ENCODE measurements at places on chromosomes 7 and 10. TPM values are rescaled to one million over a fixed set of nuclear protein-coding genes. Genes with fewer than 3 reads are reported as not detected.

The PRLHR gene
- not detected for total RNA-seq

The SFRP4 gene
- total RNA-seq: 5.9 TPM

The OR2A12 gene
- total RNA-seq: not detected

The PKD2L1 gene
- 0.13 TPM for total RNA-seq

The GJD4 gene
- 13.9 TPM for total RNA-seq

The CDK1 gene
- total RNA-seq: 5.1 TPM

The NYAP1 gene
- total RNA-seq: not detected

The PFKP gene
- total RNA-seq: 20.2 TPM

The SLC26A4 gene
- 3.1 TPM for total RNA-seq

The STK31 gene
- 0.05 TPM for total RNA-seq

The CCDC3 gene
- total RNA-seq: 82.5 TPM

The ELMO1 gene
- total RNA-seq: 0.13 TPM

The NSMCE4A gene
- 24.4 TPM for total RNA-seq

The BBS9 gene
- 16.2 TPM for total RNA-seq

All from myocyte (in vitro differentiated cells).